Stimulated activated CD4-positive, alpha-beta T cell treated with anti-CD3 and anti-CD28 coated beads, Interleukin-1b, Interleukin-23, amount 100 ng/mL, for 1 hour (primary cell): ENCODE measurements at places on chromosomes 4 and X.

DNA sequence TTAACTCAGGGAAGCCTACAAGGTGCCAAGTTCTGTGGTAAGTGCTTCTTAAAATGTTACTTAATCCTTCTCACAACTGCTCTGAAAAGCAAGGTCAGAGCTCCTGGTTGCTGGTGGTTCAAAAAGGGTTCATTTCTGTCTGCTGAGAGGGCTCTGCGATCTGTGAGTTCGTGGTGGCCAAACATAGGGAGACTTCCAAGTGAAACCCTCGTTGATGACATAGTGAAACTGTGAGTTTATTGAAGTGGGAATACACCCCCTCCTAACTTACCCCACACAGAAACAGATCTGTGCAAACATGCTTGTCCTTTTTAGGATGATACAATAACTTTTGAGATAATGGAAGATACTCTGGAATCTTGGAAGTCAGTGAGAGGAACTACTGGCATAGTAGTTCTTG is 164.8 kb upstream of the PGRMC2 start:
- no peak for DNase-seq

- no peak for DNase-seq
Measured at GRCh38 chrX:52166840-52167239, 17.8 kb upstream of the MAGED4 start.

DNA sequence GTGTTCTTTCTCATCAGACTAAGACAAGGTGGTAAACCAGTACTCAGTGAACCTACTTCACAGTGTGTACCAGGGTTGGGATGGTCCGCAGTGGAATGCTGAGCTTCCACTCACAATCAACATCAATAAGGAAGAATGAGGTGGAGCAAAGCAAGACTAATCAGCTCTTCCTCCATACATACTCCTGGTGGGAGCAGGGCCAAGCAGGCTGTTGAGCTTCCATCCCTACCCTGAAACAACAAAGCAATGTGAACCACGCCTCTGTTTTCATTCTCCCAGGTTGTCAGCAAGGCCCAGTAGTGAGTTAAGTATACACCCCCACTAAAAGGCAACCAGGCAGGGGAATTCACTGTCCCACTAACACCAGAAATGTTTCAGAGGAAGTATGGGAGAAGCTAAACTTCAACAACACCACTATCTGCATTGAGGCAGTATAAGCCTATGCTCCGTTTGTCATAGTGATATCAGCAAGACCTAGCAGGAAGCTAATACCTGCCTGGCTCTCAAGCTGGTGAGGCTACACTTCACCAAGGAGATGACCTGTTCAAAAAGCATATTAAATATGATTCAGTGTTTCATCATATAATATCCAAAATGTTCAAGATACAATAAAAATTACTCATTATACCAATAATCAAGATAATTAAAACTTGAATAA is 109.5 kb downstream of the DDX60 start:
- DNase-seq, result no peak

- DNase-seq, result no peak
Measured at GRCh38 chr4:40613456-40613855, 16.2 kb downstream of the RBM47 start.

DNA sequence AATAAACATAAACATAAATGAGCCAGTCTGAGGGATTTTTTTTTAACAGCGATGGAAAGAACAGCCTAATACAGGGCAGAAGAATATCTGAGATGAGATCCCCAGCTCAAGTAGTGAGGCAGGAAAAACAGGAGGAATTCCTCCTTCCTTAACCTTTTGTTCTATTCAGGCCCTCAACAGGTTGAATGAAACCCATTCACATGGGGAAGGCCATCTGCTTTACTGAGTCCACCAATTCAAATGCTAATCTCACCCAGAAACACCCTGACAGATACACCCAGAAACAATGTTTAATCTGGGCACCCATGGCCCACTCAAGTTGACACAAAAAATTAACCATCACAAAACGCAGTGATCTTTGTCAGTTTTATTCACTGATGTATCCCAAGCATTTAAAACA is 45.5 kb downstream of the SMIM31 start:
- DNase-seq, result no peak

DNA sequence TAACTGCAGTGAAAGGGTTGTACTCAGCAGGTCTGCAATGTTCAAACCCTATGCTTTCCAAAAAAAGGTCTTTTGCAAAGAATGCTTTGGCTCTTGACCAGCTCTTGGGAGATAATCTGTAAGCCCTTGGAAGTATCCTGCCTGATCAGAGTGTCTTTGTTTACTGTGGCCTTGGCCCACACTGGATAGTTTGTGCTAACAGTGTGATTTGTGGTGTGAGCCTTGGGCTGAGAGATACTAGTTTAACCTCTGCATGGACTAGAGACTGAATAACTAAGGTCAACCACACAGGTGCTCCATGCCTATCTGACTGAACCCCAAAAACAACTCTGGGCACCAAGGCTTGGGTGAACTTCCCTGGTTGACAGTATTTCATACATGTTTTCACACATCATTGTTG is 3.6 kb upstream of the MAGED1 start:
- no peak for DNase-seq

- no peak for DNase-seq
Measured at GRCh38 chrX:147978931-147979330, 2.2 kb upstream of the FMR1NB start.

DNA sequence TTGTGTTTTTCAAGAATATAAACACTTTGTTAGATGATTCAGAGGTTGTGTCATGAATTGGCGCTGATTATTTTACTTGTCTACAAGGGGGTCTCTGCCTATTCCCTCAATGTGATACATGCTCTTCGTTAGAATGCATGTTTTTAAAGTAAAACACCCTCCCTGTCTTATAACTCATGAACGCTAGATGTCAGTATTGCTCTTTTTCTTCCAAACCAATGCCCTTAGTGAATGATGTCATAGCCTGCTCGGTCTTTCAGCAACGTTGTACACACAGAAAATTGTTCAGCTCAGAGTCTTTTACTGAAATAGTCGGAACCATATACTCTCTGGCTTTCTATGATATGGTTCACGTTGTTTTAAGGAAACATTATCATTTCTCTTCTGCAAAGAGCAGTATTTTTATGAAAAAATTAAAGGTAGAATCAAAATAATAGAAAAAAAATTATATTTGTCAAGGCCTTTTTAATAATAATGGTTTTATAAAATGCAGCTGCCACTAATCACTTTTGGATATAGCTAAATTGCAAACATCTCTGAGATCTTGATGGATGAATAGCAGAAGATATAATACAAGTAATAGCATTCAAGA is 292.9 kb downstream of the TLL1 start:
- DNase-seq, result no peak

GRCh38 chr4:1790005-1790404 is 3.1 kb upstream of the FGFR3 start:
- no peak for DNase-seq

GRCh38 chr4:116847616-116848015 is 237.8 kb downstream of the TRAM1L1 start:
- DNase-seq, result no peak

GRCh38 chrX:111270339-111270738 is at the start of gene CAPN6:
CAPN6 (minus strand) TSS chrX:111270483; CDS start chrX:111263936, 6,547 bp downstream.
- no peak for DNase-seq

DNA sequence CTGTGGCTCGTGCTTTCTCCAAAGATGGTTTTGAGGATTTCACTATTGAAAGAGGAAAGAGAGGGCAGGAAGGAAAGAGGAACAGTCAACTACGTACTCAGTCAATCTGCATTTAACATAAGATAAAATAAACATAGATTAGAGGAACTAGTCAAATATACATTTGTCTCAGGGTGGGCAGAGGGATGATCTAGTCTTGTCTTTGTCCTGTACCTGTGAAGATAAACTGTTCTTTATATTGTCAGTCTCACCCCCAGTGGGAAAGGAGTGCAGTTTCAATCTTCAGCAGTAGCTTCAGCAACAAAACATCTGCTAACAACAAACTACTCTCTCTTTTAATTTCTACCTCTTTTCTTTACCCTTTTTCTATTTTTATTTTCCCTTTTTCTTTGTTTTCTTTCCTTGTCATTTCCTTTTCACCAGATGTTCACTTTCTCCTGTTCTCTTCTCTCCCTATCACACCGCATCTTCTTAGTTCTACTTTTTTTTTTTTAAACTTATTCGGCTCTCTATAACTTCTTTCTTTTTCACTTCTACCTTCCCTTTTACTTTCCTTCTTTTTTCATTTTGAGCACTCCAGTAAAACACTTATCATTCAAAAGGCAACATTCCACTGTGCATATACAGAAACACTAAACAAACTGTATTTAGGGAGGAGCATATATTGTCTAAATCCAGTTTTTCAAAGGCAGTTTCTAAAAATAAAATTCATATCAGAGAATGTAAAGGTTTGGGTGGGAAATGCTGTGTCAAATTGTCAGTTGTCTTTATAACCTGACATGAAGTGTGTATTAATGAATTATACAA is 51.4 kb upstream of the GUCY1A1 start:
- DNase-seq, result no peak

DNA sequence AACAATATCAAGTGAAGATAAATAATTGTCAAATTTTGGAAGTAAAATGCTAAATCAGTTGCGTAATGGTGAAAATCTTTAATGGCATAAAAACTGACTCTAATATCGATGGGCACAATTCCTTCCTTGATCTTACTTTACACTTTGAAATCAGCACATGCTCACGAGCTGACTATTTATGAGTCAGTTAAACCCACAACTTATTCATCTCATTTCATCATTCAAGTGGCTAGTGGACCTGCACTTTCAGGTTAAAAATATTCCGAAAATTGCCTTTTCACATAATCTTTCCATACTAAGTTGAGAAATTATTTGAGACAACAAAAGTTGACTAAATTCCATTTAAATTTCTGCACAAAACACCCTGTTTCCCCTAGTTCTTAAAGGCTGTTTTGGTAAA is 582.1 kb upstream of the TENM3 start:
- no peak for DNase-seq

GRCh38 chr4:135548711-135549110 is 1347.1 kb upstream of the PABPC4L start:
- no peak for DNase-seq

GRCh38 chr4:158535130-158535614 is 13.5 kb downstream of the RXFP1 start:
- no peak for DNase-seq

DNA sequence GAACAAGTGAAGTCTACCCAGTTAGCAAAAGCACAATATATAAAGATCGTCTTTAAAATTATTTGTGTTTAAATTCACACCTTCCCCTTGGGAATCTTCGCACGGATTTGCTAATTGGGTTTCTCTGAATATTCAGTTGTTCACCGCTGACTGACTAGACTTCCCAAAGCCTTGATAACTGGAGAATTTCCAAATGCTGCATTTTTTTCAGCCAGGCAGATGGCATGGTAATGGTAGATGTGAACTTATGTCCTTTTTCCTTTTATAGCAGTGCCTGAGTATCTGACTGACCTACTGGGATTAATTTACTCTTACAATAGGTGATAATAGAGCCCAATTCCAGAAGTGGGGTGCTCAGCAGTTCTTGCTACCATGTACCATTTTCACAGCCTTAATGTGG is 548.1 kb downstream of the PACRGL start:
- no peak for DNase-seq

GRCh38 chrX:56429581-56429980 is 133.8 kb upstream of the UBQLN2 start:
- DNase-seq, result no peak

DNA sequence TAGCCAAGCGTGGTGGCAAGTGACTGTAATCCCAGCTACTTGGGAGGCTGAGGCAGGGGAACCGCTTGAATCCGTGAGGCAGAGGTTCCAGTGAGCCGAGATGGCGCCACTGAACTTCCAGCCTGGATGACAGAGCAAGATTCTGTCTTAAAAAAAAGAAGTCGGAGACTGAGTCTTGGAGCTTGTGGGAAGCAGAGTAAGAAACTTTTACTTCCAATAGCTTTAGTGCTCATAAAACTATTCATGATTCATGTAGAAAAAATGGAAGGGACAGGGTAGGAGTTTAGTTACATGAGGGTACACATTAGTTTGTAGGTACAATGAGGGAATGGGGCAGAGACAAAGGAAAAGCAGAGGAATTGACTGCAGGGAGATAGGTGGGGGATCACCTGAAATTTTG is 19.3 kb downstream of the RAP2C start:
- DNase-seq, result no peak

DNA sequence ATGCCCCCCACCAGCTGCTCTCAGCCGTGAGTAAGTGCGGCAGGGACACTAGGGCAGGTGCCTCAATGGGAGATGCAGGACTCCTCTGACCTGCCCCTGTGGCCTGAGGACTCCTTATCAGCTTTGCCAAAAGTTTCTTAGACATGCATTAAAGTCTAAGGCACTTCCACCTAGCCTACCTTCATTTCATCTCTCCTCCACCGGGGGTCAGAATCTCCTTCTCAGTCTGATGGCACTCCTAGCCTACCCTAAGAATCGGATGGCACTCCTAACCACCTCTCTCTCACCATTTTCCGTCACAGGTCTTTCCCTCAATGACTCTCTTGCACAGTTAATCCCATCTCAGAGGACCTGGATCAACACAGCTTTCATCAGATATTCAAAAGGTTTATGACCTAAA is 85.9 kb downstream of the OTC start:
- DNase-seq, result no peak

DNA sequence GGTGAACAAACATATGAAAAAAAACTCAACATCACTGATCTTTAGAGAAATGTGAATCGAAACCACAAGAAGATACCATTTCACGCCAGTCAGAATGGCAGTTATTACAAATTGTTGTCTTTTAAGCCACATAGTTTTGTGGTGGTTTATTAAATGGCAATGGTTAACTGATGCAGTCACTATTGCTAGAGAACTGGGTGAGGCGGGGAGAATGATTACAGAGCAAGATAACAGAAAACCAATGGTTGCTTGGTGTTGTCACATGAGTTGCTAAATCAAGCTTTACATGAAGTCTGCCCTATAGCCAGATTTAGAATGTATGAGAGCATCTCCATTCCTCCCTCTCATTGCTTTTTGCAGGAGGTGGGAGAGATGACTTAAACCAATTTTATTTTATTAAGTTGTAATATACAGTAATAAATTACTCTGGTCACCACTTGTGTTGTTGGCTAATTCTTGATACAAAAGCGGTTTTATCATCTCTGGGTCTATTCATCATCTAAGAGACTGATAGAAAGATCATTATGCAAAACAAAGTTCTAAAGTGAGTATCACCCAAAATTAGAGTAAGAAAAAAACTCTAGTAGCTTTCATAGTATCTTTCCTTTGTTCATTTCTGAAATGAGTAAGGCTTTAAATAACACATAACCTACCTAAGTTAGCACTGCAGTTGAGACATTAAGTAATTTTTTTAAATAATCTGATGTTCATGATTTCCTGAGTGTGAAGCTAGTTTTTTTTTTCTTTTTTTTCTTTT is 859.5 kb downstream of the STIM2 start:
- DNase-seq, result no peak

- DNase-seq, result no peak
Measured at GRCh38 chr4:183205709-183206108, 106.7 kb downstream of the WWC2 start.

- DNase-seq, result no peak
Measured at GRCh38 chrX:14064626-14065432, 35.1 kb upstream of the GEMIN8 start.

DNA sequence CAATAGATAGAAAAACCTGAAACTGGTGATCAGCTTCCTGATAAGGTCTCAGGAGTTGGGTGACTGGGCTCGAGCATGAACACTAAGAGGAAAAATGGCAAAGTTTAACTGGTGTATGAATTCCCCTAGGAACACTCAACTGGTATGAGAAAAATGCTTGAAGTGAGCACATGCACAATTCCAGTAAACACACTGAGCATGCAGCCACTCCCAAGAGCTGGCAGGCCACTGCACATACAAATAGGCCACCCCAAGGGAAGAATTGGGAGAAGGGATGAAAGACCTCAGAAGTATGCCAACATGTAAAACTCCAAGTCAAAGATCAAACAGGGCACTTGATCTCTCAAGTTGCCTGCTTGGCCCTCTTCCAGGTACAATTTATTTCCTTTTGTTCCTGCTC is 45.4 kb upstream of the GNPDA2 start:
- DNase-seq, result no peak

GRCh38 chrX:130654409-130654950 is 248.5 kb downstream of the ENOX2 start:
- DNase-seq, result no peak
